ENCODE measurements at places on chromosomes 6 and 20.

GRCh38 chr20:21394551-21394950 lies 2.8 kb downstream of the NKX2-4 start:
- no peak for DNase-seq

DNA sequence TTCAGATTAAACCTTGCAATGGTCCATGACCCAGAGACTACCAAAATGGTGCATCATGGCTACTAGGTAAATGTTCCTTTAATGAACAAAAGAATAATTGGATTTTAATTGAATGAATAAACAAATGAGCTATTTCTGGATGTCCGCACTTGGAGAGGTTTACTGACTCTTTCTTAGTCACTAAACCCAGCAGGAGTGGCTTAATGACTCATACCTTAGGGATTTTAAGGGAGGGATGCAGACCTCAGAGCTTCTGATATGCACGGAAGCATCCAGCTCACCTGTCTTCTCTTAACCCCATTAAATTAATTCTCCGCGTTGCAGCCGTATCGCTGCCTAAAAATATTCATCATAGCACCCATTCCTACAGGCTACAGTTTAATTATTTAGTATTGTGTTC lies 970.0 kb upstream of the SLC35B3 start:
- DNase-seq: no peak

DNA sequence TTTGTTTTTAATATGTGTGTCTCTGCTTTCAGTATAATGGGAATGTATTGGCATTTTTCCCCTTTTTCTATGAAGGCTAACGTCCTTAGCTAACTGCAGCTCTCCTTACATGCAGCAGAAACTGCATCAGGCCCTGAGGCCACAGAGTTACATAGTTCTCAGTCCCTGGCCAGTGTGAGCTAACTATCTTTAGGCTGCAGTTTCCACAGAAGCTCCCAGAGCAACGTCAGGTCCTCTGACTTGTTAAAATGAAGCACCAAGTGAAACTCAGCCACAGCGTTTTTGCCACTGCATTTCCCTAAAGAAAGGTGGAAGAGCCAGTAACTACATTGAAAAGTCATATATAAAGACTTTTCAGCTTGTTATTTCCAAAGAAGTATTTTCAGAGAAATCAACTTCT lies 244.7 kb downstream of the CBLN4 start:
- no peak for DNase-seq

- no peak for DNase-seq
Measured at GRCh38 chr6:125285936-125286335, 15.8 kb downstream of the HDDC2 start.

Measured in stimulated activated CD4-positive, alpha-beta T cell treated with anti-CD3 and anti-CD28 coated beads, Interleukin-1b, Interleukin-23, amount 100 ng/mL, for 1 hour (primary cell).